Natural killer cell (primary cell): ENCODE measurements at places on chromosomes 4 and X.

GRCh38 chrX:47850901-47851300 lies 14.2 kb downstream of the ZNF81 start:
- DNase-seq, result no peak

GRCh38 chr4:156362581-156362980 lies 408.9 kb upstream of the CTSO start:
- no peak for DNase-seq

- DNase-seq, result no peak
Observed at GRCh38 chr4:72449705-72450104, 119.3 kb downstream of the ADAMTS3 start.

DNA sequence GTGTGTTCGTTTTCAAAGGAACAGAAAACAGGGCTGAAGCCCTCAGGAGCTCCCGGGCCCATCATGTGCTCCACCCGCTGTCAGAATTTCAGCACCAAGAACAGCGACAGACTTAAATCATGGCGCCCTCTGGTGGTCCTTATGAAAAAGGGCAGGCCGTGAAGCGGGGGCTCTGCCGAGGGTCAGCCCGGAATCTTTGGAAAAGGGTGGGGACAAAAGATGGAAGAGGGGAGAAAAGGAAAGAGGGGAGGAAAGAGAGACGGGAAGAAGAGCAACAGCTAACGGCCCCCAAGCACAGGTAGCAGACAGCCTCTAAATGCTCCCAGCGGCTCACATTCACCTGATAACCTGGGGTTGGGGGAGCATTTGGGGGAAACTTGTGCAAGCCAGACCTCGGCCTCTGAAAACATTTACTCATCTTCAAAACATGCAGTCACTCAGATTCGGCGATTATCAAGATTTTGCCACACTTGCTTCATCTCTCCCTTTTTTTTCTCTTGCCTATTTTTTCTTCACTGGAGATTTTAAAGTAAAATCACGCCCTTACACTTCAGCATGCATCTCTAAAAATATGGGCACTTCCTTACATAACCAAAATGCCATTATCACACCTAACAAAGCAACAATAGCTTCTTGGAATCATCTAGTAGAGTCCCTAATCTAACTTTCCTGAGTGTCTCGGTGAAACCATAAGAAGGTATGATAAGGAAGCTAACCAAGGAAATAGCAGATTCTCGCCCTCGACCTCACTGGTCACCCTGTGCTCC lies 28.1 kb upstream of the MAN2B2 start:
- peak; percentile 39 for DNase-seq
